ENCODE measurements at places on chromosomes 7 and 10.

DNA sequence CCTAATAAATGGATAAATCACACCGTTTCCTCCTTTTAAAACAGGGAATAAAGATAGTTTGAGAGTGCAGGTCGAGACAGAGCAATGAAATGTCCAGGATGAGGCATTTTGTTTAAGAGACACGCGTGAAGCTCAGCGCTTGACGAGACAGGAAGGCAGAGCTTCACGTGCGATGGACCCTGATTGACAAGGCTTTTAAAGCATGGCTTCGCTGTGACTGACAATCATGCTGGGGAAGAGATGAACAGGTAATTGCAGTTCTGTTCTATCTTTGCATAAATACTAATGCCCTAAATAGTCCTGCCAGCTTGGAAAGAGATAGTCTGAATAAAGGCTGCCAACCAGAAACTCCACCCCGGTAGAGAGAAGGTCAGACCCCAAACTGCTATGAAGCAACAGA, 442.3 kb upstream of the PFKP start:
- no peak for DNase-seq

DNA sequence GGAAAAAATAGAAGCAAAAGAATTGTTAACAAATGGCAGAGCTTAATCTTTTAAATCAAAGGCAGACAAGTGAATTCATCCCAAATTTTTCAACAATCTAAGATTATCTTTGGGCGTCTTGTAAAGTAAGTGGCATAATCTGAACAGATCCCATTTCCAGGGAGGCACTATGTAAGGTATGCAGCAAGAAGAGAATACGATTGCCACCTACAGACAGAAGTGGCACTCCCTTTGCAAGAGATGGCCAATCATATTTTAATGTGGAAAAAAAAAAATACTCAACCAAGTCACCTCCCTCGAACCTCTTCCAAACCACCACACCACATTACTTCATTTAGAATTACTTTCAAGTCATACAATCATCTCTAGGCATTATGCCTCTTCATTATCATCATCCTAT, 4.0 kb downstream of the GFRA1 start:
- no peak for DNase-seq

DNA sequence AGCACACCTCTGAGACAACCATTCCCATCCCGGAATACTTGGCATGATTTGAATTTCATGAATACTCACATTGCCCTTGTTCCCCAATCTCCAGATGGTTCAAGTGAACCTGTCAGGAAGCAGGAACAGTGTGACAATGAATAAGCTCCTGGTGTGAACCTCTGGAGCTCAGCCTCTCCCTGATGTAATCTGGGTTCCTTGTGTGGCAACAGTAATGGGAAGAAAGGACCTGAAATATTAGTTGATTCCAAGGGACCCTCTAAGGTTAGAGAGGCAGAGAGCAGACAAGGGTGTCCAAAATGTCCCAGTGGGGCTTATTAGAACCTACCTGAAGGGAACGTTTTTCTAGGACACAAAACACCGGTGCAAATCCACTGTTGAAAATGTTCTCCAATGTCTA, 8.5 kb downstream of the OR2A7 start:
- DNase-seq: no peak

- DNase-seq: no peak
Observed at GRCh38 chr10:127450644-127451043, 98.5 kb upstream of the NPS start.

DNA sequence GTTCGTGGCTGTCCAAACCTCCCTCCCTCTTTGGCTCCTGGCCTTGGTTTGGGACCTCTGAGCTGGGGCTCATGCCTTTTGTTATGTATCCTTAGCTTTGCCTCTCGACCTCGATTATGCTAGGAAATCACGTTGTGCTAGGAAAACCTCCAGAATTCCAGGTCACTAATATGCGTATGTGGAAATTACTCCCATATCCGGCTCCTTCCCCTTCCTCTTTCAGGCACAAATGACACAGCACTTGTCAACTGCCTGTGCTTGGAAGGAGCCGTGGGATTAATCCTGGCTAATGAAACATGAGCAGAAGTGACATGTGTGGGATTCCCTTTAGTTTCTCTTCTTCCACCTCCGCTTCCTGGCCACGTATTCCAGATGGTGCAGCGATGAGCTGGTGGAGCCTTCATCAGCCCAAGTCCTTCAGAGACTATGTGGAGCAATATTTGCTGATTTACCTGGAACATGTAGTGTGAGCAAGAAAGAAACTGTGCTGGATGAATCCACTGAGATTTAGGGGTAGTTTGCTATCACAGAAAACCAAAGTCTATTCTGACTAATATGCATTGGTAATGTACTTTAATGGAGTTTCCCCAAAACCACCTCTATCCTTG, 149.2 kb downstream of the REEP3 start:
- no peak for DNase-seq

- DNase-seq: no peak
Observed at GRCh38 chr10:90180886-90181691, 479.7 kb downstream of the KIF20B start.

- DNase-seq: no peak
Observed at GRCh38 chr10:78780551-78780961, 288.2 kb upstream of the ZMIZ1 start.

- no peak for DNase-seq
Observed at GRCh38 chr7:51577390-51577789, 260.8 kb upstream of the COBL start.

DNA sequence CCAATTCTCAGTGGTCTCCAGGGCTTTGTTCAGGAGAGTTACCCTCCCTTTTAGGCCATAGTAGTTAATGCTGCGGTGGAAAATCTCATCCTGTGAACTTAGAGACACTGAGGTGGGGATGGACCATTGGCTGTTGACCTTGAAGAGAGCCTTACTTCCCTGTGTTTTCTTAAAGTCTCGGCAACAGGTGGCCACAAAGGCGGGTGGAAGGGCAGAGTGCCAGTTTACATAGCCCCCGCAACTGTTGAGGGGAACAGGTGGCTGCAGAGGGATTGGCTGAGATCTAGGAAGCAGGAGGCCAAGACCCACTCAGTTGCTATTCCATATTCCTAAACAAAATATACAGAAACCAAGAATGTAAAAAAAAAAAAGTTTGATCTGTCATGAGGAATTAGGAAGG, 160.6 kb downstream of the ST7 start:
- no peak for DNase-seq

- DNase-seq: no peak
Observed at GRCh38 chr7:7706101-7706511, 12.3 kb downstream of the RPA3 start.

DNA sequence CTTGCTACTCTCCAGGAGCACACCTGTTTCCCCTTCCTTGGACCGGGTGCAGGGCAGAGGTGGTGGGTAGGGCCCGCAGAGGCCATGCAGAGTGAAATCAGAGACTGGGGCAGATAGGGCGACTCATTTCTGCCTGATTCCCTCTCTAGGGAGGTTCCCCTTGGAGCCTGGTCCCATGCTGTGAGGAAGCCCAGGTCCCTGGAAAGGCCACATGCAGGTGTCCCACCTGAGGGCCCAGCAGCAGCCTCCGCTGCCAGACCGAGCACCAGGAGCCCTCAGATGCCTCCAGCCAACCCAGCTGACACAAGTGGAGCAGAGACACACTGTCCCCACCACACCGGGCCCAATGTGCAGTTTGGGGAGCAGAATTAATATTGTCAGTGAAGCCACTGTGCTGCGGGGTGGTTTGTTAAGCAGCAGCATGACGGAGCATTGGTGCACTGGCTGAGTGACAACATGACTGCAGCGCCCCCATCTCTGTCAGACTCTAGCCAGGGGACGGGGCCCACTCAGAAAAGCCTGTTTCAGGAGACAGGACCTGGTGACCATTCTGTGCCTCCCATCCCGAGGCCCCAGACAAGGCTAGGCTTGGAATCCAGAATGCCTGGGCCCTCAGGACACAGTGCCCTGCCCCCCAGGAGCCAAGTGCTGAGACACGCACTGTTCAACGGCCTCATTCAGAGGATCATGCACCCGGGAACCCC, 30.4 kb upstream of the RET start:
- DNase-seq: no peak

GRCh38 chr10:107264742-107265141, 100.2 kb upstream of the SORCS1 start:
- no peak for DNase-seq

GRCh38 chr7:111092406-111093236, 1.7 kb downstream of the LRRN3 start:
- DNase-seq: no peak

- DNase-seq: no peak
Observed at GRCh38 chr10:4131407-4132215, 346.6 kb upstream of the KLF6 start.
